ENCODE measurements at places on chromosomes 2 and 18.

DNA sequence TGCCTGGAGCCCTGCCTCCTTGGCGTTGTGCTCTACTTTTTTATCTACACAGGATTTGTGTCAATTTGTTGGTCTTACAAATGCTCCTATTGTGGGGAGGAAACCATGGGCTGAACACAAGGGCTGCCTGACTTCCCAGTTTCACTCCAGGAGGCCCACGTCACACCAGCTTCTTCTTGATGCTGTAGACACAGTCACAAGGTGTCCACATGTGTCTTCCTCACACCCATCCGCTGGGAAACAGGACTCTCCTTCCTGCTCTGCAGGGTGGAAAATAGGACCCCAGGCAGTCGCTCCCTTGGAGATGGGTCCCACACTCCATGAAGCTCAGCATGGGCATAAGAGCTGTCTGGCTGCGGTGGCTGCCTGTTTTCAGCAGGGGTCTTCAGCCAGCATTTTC is 468.2 kb downstream of the EPHA4 start:
- no peak for DNase-seq

GRCh38 chr2:18373664-18374063 is 186.8 kb downstream of the RDH14 start:
- DNase-seq, result no peak

GRCh38 chr2:124382067-124382618 is 357.1 kb downstream of the CNTNAP5 start:
- DNase-seq, result no peak

DNA sequence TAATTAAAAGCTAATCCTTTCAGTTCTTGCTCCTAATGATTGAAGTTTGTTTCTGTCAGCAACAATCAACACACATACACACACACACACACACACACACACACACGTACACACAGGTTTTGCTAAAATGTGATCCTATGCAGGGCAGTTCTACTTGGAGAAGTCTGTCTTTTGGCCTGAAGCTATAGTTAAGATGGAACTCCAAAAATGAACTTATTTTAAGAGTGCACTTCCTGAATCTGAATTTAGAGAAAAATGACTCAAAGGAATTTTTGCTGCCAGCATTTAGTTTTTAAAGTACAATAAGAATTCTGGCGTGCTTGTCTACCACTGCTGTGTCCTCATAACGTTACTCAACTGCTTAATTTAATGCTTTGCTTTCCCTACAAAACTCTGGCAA is 6.6 kb downstream of the GALNT5 start:
- DNase-seq, result no peak

- DNase-seq, result no peak
These were observed 111.0 kb upstream of the ERBB4 start for GRCh38 chr2:212649646-212650045.

- DNase-seq, result no peak
These were observed 267.7 kb upstream of the SIX2 start for GRCh38 chr2:45276914-45277313.

DNA sequence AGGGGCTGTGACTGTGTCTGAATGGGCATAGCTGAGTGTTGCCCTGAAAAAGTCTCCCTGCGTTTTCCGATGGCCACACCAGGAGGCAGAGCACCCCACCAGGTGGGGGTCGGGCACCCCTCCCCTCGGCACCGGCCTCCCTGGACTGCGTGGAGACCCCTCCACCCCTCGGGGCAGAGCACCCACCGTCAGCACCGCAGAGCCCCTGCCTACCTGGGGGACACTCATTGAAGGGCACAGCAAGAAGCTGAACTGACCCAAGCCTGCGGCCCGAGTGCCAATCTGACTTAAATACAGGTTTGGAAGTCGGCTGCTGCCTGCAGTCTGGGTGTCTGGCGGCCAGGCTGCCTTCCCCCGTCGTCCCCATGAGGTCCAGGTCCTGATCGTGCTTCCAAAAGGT is 69.9 kb downstream of the KCNG2 start:
- no peak for DNase-seq

Measured in activated T-helper 1 cell treated with anti-CD3 and anti-CD28 coated beads, Interleukin-2, amount 50 U/mL, for 16 hours (primary cell).